ENCODE measurements at places on chromosomes 3 and 15.

GRCh38 chr15:81106560-81106959 lies 27.5 kb upstream of the CFAP161 start:
- no peaks in the 10 kb centered on the region for H3K36me3 ChIP-seq
- H3K27me3 ChIP-seq: no peaks in the 10 kb centered on the region
- DNase-seq: peak; percentile 82
- H3K4me3 ChIP-seq: no peak overlapping the region
- H3K4me1 ChIP-seq: no peaks in the 10 kb centered on the region

GRCh38 chr15:70866982-70867641 lies 13.2 kb upstream of the LARP6 start:
- no peaks in the 10 kb centered on the region for H3K4me1 ChIP-seq
- H3K27ac ChIP-seq: no peak overlapping the region
- DNase-seq: no peak
- H3K4me3 ChIP-seq: no peak overlapping the region

- no peak overlapping the region for H3K4me3 ChIP-seq
- no peaks in the 10 kb centered on the region for H3K27me3 ChIP-seq
- peaks cover 11% of the 10 kb centered on the region for H3K36me3 ChIP-seq
- no peak overlapping the region for H3K27ac ChIP-seq
Observed at GRCh38 chr15:89128320-89129122, 40.3 kb downstream of the ABHD2 start.

GRCh38 chr3:149596134-149596770 lies 61.6 kb downstream of the WWTR1 start:
- no peaks in the 10 kb centered on the region for H3K27me3 ChIP-seq
- no peak for DNase-seq
- H3K27ac ChIP-seq: no peak overlapping the region
- no peak overlapping the region for H3K4me3 ChIP-seq
- H3K36me3 ChIP-seq: peaks cover 6% of the 10 kb centered on the region
- no peaks in the 10 kb centered on the region for H3K4me1 ChIP-seq

GRCh38 chr15:90994059-90994416 lies 297 bp downstream of the PRC1 start:
- peak overlapping the region; percentile 84 for H3K27ac ChIP-seq
- H3K4me1 ChIP-seq: no peaks in the 10 kb centered on the region
- no peak for DNase-seq
- no peaks in the 10 kb centered on the region for H3K27me3 ChIP-seq
- peaks cover 23% of the 10 kb centered on the region for H3K36me3 ChIP-seq

GRCh38 chr3:184320104-184320445 lies 5.7 kb downstream of the EIF4G1 start:
- no peaks in the 10 kb centered on the region for H3K27me3 ChIP-seq
- peaks cover 5% of the 10 kb centered on the region for H3K4me1 ChIP-seq
- no peak overlapping the region for H3K27ac ChIP-seq
- DNase-seq: no peak

DNA sequence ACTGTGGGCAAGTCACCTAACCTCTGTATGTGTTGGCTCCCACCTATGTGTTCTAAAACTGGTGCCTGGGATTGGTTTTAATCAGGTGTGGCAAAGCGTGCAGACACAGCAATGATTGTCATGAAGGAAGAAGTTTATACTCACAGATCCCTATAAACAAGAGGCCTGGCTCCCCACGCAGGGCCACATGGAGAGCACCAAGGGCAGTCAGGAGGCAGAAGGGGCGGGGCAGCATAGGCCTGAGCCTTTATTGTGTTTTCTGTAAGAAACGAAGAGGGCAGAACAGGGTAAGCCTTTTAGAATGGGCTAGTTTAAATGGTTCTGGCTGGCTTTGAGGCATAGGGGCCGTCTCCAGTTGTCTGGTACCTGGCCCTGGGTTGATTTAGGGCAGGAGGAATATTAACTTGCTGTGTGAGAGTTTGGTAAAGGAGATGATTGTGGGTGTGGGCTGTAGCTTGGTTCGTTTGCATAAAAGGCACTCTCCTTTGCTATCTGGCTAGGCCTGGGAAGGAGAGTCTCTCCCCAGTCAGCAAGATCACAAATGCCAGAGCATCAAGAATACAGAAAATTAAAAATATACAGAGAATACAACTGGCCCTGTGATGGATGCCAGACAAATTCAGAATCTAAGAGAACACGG lies 2.2 kb upstream of the FBXW12 start:
- no peak overlapping the region for H3K27ac ChIP-seq
- H3K4me3 ChIP-seq: no peak overlapping the region
- H3K36me3 ChIP-seq: no peaks in the 10 kb centered on the region
- H3K4me1 ChIP-seq: peaks cover 23% of the 10 kb centered on the region

DNA sequence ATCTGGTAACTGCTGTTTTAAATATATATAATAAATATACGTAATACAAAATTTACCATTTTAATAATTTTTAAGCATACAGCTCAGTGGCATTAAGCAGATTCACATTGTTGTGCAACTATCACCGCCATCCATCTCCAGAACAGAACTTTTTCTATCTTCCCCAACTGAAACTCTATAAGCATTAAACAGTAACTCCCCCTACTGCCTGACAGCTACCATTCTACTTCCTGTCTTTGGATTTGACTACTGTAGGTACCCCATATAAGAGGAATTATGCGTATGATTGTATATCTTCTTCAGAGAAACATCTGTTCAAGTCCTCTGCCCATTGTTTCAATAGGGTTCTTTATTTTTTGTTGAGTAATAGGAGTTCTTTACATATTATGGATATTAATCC lies 36.8 kb downstream of the EID1 start:
- no peaks in the 10 kb centered on the region for H3K4me1 ChIP-seq
- no peak overlapping the region for H3K27ac ChIP-seq
- no peaks in the 10 kb centered on the region for H3K36me3 ChIP-seq
- DNase-seq: no peak
- no peaks in the 10 kb centered on the region for H3K27me3 ChIP-seq

DNA sequence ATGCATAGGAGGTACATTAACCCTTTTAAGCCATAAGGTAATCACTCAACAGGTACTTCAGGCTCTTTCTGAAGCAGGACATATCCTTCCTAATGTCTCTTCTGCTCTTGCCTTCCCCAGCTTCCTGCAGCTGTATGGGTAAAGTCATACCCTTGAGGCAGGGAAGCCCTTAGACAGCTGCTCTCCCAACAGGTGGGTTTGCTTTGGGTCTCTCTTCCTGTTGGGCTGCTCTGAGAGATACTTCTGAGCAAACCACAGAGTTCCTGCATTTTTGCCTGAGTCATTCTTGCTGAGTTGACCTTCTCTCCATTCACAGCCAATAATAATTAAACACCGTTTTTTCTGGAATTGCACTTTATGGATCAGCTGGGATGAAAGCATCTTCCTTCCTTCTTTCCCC lies 2.0 kb upstream of the TRAT1 start:
- H3K27ac ChIP-seq: no peak overlapping the region
- H3K4me1 ChIP-seq: no peaks in the 10 kb centered on the region
- no peak for DNase-seq
- no peaks in the 10 kb centered on the region for H3K36me3 ChIP-seq
- H3K4me3 ChIP-seq: no peak overlapping the region

DNA sequence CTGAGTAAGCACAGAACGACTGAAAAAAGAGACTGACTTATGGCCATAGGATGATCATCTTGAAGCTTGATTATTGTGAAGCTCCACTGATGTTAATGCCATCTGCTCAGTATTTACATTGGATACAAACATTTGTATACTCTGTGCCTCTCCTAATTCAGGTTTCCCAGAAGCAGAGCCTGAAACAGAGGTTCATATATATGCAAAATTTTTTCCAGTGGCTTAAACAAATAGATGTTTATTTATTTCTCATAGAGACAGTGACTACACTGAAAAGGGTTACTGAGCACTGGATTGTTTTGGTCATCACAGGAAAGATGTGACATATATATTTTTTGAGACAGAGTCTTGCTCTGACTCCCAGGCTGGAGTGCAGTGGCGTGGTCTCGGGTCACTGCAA lies 36.3 kb downstream of the SCN11A start:
- H3K4me3 ChIP-seq: no peak overlapping the region
- no peaks in the 10 kb centered on the region for H3K36me3 ChIP-seq
- no peak for DNase-seq
- H3K4me1 ChIP-seq: no peaks in the 10 kb centered on the region
- peaks cover 7% of the 10 kb centered on the region for H3K27me3 ChIP-seq
